ENCODE measurements at places on chromosomes 12 and 14.

- DNase-seq = no peak
Measured at GRCh38 chr12:114676142-114676741, 7.7 kb downstream of the TBX3 start.

DNA sequence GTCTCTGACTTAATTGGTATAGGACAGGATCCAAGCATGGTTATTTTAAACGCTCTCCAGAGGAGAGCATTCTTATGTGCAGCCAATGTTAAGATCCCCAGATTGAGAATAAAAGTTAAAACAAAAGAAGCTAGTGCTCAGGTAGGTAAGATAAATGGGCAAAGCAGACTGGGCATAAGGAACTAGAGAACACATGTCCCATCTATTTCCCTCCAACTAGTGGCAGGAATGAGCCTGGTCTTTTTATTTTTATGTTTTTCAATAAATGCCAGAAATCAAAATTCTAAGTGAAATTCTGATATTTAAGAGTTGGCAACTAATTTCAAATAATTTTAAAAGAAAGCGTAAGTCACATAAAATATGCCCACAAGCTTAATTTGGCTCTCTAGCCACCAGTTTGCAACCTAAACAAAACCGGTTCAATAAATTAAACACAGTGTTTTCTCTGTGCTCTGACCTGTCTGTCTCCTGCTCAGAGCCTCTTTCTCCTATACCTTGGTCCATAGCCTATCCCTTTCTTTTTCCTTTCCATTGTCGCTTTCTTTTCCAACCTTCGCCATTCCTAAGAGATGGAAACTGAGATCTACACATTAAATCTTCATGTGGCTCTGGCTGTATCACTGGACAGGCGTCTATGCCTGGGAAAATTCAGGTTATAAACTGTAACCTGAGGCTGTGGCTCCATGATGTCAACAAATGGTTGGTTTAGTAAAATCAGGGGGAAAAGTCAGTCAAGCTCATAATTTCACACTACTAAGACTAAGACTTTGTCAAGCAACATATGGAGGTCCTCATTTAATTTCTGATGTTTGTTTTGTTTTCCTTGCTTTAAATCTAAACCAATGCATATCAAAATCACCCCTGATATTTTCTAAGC lies 5.5 kb downstream of the SLC38A1 start:
- no peak for DNase-seq

DNA sequence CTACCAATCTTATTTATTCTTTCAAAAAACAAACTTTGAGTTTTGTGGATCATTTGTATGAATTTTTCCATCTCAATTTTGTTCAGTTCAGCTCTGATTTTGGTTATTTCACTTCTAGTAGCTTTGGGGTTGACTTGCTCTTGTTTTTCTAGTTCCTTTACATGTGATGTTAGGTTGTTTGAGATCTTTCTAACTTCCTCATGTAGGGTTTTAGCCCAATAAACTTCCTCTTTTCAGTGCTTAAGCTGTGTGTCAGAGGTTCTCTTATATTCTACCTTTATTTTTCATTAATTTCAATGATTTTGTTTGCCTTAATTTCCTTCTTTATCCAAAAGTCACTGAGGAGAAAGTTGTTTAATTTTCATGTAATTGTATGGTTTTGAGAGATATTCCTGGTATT lies 860.4 kb upstream of the FBXO33 start:
- DNase-seq = no peak

GRCh38 chr12:1848146-1848545 lies 27.8 kb downstream of the LRTM2 start:
- DNase-seq = peak; percentile 64

DNA sequence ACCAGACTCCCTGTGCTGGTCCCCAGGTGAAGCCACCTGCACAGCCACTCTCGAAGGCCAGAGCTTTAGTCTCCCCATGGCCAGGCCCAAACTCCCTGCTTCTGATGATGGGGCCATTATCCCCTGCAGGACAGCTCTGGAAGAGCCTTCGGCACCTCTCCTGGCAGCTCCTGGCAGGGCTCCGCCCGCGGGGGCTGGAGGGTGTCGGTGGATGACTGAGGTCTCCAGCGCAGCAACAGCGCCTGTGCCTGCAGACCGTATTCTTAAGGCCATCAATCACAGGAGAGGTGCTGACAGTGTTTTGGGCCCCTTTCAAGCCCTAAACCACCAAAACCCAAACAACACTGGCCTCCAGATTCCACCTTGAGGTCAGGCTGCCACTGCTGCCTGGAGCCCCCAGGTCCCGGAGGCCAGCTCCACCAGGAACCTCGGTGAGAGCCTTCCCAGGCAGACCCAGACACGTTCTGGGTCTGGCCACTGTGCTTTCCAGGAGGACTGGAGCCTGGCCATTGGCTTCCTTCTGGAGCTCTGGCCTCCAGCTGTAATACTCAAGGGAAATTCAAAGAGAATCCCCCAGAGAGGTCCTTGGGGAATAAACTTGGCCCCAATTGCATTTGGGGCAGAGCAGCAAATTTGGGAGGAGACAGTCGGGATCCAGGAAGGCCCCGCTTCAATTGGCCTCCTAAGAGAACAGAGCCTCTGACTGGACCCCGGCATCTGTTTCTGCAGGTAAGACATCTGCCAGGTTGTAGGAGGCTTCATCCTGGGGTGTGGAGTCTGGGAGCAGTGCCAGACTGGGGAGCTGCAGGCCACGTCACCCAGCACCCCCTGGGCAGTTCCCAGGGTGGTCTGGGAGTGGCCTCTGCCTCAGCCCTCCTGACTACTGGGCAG lies 210.6 kb upstream of the RTL1 start:
- peak; percentile 30 for DNase-seq

GRCh38 chr14:85576848-85577542 lies 47.1 kb downstream of the FLRT2 start:
- DNase-seq = no peak

DNA sequence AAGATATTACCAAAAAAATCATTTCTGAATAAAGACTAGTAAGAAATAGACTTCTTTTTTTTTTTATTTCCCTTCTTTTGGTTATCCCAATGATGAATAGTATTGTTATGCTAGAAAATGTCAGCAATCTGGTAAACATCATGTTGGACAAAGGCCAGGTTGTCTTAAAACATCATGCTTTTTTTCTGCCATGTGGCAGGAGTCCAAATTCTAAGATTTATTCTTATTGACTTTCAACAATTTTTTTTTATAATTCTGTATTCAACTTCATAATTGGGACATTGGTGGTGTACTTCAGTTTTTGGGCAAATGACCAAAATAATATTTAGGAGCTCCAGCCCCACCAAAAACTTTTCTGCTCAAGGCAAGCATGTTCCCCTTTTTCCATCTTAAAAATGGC lies 10.5 kb downstream of the DCN start:
- no peak for DNase-seq

DNA sequence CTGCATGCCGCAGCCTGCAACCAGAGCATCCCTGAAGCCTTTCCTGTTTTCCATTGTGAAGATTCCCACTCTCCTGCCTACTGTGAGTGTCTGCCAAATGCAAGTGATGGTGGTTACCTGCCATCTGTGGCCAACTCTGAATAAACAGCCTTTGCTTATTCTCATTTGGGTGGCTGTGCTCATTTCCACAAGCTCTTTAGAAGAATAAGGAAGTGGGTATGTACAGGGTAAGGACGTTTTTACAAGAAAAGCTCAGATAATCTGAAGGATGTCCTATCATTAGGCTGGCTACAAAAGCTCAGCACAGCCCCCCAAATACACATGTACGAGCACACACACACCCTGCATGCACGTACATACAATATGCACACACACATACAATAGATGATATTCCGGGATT lies 7.3 kb upstream of the RNASE1 start:
- no peak for DNase-seq

DNA sequence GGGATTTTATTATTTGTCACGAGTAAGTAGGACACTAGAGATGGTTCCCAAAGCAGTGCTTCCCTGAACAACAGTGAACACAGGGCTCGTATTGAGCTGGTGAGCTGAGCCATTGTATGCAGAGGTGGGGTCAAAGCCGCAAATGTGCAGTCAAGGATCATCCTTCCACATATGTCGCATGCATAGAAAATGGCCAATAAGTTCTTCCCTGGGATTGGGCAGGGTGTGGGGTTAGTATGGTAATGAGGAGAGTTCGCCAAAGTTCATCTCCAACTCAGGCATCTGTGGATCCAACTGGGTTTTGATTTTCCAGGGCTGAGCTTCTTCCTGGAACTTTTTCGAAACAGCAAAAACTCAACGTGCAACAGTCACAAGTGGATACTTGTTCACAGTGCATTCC lies 86.6 kb downstream of the CMKLR1 start:
- no peak for DNase-seq

GRCh38 chr12:20601668-20602280 lies 93.4 kb upstream of the SLCO1C1 start:
- peak; percentile 26 for DNase-seq

- DNase-seq = no peak
Measured at GRCh38 chr14:101525640-101526527, 35.4 kb upstream of the DIO3 start.

DNA sequence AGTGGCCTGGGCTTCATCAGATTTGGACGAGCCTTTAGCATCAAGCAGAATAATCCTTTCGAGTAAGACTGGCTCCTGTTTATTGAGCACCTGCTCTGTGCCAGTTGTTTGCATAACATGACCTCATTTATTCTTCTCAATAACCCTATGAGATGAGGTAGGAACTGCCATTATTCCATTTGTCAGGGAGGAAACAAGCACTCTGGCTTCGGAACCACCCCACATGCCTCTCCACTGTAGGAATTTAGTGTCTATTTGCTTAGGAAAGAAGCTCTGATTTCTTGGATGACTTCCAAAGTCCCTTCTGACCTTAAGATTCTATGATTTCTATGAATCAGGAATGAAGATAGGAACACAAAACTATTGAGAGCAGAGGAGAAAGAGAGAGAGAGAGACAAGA lies 11.0 kb downstream of the SAMD4A start:
- no peak for DNase-seq

DNA sequence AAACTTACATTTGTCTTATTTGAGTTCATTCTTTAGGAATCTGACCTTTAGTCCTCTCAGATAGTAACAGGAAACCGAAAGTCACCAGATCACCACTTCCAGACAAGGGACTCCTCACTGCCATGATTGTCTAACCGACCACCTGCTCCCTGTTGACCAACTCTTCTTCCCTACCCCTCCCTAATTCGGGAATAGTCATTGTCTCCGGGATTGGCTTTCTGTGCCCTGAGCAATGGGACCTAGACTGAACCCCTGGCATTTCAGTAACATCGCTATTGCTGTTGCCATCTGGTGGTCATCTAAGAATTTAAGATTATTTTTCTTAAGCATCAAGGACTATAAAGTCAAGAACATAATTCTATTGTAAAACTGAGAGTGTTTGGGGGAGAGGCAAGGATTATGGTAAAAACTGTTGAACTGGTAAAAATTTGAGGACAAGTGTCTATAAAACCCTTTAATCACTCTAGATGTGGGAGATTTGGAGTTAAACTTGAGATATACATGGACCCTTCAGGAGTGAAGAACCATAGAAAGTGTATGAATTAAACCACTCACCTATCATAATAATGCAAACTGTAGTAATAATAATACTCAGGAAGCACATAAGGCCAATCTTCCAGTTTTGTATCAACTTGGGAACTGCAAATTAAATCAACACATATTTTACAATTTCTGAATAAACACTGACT lies 6.3 kb downstream of the CLEC2A start:
- DNase-seq = peak; percentile 9

- no peak for DNase-seq
Measured at GRCh38 chr12:12715128-12715458, 2.1 kb upstream of the CDKN1B start.

- DNase-seq = no peak
Measured at GRCh38 chr12:5808981-5809380, 136.1 kb downstream of the ANO2 start.

DNA sequence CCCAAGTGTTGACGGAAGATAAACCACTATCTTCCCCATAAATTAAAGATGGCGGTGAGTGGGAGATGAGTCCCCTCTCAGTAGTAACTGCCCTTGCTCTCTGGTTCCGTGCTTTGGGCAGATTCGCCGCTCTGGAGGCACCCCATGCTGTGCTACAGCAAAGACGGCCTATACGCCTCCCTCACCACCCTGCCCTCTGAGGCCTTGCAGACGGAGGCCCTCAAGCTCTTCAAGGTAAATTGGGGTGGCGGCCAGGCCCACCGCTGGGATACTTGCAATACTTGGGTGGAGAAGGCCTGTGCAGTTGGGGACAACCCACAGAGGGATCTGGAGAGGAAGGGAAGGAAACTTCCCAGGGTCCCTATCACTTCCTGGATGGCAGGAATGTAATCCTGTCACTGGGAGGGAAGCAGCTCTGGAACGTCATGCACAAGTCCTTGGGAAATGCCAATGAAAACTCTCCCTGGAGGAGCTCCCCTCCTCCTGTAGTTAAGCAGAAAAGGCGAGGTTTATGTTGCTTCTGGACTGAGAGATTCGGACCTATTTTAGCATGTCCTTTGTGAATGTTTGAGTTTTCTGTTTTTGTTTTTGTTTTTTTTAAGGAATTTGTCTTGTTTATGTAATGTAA lies 22.8 kb downstream of the PIGH start:
- no peak for DNase-seq

- no peak for DNase-seq
Measured at GRCh38 chr14:68306265-68306933, 486.5 kb downstream of the ZFP36L1 start.

- DNase-seq = no peak
Measured at GRCh38 chr12:104297477-104298113, 5.9 kb upstream of the EID3 start.

GRCh38 chr12:118645219-118645618 lies 268.9 kb downstream of the SUDS3 start:
- no peak for DNase-seq

DNA sequence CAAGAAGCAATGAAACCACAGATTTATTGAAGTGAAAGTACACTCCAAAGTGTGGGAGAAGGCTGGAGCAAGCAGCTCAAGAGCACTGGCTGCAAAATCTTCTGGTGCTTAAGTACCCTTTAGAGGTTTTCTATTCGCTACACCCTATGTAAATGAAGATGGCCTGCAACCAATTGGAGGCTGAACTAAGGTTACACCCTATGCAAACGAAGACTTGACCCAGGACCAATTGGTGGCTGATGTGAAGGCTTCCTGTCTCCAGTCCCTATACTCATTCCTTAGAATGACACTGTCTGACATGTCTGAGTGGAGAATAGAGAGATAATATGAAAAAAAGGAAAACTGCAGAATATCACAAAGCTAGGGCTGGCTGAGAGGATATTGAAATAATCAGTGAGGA lies 57.2 kb downstream of the ALG10B start:
- DNase-seq = no peak

- no peak for DNase-seq
Measured at GRCh38 chr12:107415071-107415470, 270.5 kb upstream of the PWP1 start.

DNA sequence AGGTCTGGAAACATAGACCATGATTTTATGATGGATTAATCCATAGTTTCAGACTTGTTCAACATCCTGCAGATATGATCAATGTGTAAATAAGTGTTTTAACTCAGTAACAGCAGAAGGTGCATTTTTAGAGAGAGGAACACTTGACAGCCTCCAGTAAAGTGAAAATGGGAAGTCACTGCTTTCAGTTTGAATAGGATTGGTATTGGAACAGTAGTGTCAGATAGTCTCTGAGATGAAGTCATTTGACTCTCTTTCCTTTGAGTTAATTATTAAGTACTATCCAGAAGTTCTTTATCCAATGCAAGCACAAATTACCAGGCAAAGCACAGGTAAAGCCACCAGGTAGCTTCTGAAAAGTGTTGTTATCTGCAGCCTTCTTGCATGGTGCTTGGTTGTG lies 14.5 kb upstream of the NAV3 start:
- no peak for DNase-seq

- DNase-seq = no peak
Measured at GRCh38 chr12:66836623-66837310, 157.9 kb upstream of the GRIP1 start.
